Stimulated activated CD4-positive, alpha-beta T cell treated with anti-CD3 and anti-CD28 coated beads, Interleukin-1b, Interleukin-23, amount 100 ng/mL, for 1 hour (primary cell): ENCODE measurements at places on chromosomes 3 and 15.

DNA sequence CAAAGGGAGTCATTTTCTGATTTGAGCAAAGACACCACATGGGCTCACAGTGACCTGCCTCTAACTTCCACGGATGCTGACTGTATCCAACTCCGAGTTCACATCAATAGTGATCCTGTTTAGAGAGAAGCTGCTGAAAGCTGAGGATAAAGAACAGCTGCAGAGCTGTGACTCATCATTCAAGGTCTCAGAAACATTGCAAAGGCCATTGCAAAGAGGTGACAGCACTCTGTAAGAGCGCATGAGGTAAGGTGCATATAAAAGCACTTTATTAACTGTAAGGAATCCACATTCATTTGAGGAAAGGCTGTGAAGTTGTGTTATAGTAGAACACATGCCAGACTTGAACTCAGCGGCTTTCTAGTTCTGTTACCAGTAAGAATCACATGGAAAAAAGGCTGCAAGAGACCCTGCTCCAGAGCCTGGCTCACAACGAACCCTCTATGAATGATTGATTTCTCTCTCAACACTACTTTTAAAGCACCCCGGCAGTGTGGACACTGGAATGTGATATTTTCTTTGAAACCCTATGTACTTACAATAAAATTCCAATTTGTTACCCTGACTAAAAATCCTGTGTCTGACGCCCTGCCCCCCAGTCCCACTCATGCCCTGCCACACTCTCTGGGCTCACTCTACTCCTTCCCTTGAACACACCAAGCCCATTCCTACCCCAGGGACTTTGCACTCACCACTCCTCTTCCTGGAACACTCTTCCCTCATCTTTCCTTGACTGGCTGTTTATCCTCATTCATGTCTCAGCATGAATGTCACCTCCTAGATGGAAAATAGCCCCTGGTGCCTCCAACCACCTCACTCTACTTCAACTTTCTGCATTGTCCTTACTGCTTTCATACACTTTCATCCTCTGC lies 111.2 kb downstream of the LSM3 start:
- DNase-seq, result no peak

- DNase-seq, result no peak
Measured at GRCh38 chr3:66817951-66818557, 180.1 kb upstream of the KBTBD8 start.

- DNase-seq, result no peak
Measured at GRCh38 chr3:126895178-126896066, 87.5 kb upstream of the PLXNA1 start.

- DNase-seq, result no peak
Measured at GRCh38 chr3:60967141-60967540, 284.1 kb downstream of the FHIT start.

- DNase-seq, result no peak
Measured at GRCh38 chr3:107620534-107620933, 97.8 kb downstream of the BBX start.

DNA sequence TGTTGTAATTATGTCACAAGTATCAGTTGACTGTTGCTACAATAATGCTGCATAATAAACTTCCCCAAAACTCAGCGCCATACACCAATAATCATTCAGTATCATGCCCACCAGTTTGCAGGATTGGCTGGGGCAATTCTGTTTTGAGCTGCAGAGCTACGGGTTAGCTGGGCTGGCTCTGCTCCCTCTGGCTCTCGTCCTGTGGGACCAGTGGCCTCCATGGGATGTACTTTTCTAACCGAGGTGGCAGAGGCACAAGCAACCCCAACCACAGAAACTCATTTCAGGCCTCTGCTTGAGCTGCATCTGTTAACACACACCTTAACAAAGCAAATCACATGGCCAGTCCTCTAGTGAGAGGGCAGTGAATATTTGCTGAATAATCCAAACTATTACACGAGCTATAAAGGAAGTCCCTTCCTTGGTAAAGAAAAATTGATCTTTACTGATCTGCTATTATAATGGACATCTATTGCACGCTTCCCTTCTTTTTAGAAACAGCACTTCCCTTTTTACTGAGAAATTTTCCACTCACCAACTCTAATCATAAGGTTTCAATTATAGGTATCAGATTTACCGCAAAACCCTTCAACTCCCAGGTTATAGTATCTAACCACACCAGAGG lies 10.9 kb upstream of the BCL2A1 start:
- no peak for DNase-seq

- no peak for DNase-seq
Measured at GRCh38 chr15:64210371-64210770, 47.5 kb upstream of the PPIB start.

DNA sequence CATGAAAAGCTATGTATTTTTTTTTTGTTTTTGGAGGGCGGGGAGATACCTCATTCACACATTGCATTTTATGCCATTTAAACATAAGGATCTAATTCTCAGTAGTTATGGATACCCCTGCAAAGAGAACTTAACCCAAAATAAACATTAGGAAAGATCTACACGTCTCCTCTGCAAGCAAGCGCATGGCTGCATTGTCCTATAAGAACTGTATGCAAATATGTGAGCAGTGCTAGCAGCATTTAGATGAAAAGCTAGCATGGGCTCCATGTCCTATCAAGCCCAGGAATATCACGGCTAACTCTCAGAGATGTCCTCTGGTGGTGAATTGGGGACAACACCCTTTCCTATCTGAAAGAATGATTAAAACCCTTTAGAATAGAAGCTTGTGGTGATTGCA lies 292.8 kb downstream of the MEX3B start:
- no peak for DNase-seq

- DNase-seq, result no peak
Measured at GRCh38 chr3:140762746-140763145, 84.9 kb downstream of the TRIM42 start.

DNA sequence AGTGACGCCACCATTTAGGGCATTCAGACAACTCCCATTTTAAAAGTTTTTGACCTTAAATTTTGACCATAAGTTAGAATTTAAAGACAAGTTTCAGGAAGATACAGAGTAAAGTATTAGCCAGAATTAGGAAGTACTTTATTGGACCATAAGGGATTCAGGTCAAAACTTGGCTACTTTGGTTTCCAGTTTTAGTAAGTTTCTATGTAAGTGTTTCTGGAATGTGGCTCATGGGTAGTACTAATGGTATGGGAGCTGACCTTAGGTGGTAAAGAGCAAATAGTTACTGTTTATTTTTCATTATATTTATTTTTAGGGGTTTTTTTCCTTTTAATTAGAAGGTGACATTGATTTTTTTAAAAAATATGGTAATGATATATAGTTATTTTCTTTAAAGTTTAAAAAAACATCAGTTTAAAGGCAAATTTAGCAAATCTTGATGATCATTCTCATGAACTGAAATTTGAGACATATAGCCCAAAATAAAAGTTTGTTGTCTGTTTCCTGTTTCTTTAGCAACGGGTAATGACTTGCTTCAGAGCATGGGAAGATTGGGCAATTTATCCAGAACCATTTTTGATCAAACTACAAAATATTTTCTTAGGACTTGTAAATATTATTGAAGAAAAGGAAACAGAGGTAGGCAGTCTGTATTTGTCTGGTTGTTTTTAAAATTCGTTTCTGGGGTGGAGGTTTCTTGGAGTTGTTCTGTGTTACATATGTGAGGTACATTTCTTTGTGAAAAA lies 34.3 kb downstream of the U2SURP start:
- DNase-seq, result no peak

GRCh38 chr15:25775317-25775912 lies 87.7 kb downstream of the ATP10A start:
- DNase-seq, result no peak

DNA sequence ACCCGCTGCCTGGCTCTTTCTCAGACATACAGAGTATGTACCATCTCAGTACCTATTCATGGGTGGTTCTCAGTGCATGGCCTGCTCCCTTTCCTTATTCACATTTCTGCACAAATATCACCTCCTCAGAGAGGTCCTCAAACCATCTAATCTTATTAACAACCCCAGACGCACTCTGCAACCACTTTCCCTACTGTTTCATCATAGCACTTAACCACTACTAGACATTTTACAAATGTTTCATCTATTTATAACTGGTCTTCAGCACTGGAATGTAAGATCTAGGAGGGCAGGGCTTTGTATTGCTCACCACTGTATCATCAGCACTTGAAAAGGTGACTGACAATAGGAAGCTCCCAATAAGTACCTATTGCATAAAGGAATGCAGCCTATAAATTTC lies 45.1 kb downstream of the TNIK start:
- no peak for DNase-seq

DNA sequence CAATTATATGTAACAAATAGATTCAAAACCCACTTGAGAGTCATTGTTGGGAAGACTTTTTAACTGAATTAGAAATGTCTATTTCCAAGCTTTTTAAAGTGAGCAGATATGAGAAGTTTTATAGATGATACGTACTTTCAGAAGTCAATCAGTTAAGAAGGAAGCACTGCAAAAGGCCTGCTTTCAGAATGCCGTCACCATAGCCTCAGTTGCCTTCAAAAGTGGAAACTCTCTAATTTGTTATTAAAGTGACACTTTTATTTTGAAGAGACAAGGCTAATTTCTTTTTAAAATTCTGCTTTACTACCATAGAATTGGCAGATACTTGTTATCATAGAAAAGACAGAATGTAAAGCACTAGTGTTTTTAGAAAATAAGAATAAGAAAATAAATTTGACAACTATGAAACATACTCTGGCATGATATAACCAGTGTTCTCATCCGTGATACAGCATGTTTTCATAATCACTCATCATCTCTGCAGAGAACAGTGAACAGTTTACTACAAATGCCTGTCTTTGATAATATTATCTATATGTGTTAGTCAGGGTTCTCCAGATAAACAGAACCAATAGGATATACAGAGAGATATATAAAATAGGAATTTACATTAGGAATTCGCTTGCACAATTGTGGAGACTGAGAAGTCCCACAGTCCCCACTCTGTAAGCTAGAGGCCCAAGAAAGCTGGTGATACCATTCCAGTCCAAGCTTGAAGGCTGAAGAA lies 7.0 kb upstream of the PLD1 start:
- no peak for DNase-seq

DNA sequence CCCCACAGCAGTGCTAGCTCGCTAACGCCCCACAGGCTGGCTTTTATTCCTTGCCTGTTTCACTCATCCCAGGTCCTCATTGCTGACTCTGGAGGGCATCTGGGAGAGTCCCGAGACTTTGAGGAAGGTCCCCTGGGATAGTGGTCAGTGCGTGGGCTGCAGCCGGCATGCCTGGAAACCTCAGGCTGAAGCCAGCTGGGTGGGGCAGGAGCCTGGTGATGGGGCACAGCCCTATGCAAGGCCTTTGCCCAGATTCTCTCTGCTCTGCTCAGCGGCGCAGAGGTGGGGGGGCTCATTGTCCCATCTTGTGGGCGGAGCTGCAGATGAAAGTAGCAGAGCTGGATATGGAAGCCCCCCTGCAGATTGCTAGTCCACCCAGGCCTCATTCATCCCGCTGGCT lies 55.7 kb upstream of the SMAD6 start:
- no peak for DNase-seq

DNA sequence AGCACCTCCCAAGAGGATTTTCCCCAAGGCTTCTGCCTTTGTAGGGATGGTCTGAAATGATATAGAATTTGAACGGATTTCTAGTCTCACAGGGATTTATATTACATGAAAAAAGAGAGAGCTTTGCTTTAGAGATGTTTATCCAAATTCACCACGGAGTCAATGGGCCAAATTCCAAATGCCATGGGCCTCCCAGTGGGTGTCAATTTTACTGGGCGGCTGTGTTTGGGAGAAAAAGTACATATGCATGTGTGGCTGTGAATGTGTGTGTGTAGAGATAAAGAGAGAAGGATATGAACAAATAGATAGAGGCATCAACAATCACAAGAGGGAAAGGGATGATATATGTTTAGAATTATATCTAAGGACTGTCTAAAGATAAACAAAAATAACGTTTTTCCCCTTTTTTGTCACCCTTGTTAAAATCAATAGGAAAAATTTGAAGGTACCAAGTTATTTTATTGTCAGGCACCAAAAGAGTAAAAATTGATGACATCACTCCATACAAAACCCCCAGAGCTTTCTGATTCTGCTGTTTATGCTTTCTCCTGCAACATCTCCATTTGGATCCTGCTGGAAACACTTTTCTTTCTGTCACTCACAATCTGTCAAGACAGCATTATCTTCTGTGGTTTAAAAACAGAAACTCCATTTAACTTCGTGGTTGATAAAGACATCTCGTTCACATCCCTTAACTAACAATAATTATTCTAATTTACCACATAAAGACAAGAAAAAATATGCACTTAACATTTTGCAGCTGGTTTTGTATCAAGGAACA lies 160.7 kb downstream of the FHIT start:
- no peak for DNase-seq

DNA sequence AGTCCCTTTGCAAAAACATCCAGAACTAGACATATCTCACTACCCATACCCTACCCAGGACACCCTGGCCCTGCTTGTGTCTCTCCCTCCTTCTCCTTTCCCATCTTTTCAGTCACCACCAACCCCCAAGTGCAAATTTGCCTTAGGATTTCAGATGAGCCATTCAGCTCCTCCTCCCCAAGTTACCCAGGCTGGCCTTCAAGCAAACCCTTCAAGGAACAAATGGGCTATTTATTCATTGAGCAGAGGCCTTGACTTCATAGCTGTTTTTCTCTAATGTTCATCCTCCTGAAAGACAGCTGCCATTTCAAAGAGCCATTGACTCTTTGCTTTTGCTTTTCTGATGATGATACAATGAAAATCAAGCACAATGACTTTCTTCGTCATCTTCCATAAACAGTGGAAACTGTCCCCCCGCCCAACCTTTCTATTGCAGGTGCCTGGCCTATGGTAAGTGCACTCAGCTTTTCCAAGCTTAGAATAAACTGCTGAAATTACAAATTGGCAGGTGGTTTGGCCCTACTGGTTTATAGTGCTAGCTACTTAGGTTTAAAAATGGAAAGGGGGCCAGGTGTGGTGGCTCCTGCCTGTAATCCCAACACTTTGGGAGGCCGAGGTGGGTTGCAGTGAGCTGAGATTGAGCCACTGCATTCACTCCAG lies 26.1 kb upstream of the KLHL6 start:
- no peak for DNase-seq

GRCh38 chr3:39637807-39638206 lies 170.3 kb downstream of the MOBP start:
- DNase-seq, result no peak

DNA sequence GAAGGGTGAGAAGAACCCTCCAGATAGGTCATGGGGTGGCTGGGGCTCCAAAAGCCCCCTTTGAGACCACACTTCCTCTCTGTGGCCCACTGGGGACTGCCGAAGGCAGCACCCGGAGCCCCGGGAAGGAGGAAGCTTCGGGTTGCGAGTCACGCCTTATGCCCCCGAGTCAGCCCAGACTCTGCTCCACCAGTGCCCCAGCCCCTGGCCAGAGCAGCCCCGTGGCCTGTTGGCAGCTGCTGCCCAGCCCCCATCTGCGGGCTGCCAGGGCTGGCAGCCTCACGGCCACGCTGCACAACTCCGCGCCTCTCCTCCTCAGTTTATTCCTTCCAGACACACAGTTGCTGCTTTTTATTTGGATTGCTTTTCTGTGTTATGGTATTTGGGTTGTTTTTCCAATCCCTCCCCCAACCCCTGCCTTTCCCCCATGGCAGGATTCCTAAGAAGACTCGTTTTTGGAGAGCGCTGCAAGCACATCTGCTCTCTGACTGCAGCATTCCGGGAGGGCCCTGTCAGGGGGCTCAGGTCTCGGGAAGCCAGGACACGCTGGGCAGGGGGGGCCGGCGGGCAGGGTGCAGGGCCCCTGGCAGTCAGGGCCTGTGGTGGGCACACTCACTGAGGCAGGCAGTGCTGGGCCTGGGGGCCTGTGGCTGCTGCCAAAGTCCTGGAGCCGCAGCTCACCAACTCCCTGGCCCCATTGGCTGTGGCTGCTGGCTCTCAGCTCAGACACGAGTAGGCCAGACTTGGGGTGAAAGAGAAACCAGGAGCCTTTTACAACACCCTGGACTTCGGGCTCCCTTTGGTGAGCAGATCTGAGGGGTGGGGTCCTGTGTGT lies 20.2 kb downstream of the MAGEF1 start:
- no peak for DNase-seq

GRCh38 chr15:67025719-67026609 lies 39.4 kb upstream of the SMAD3 start:
- no peak for DNase-seq
